Activated T-helper 2 cell treated with anti-CD3 and anti-CD28 coated beads, Interferon-gamma antibody, Interleukin-2, Interleukin-4, amounts not matched to agents 10 μg/mL and 5 μg/mL and 100 μg/mL, durations not matched to agents 14 hours and 24 hours and 36 hours (primary cell): ENCODE measurements at places on chromosomes 3 and 15. TPM values are rescaled to one million over a fixed set of nuclear protein-coding genes. Genes with fewer than 3 reads are reported as not detected.

The FEZF2 gene
- not detected in 2 replicates for total RNA-seq

DNA sequence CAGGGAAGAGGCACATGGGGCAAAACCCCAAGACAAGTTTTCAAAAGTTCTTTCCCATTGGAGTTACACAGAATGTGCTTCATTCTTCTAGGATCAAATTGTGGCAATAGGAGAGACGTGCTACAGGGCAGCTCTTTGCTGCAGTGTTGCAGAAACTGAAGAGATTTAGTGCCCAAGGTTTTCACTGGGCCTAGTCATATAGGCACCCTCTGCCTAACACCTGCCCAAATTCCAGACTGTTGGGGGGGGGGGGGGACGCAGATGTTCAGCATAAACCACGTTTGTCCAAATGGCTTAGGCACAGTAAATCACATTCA, 346.8 kb upstream of the ZNF717 start:
- H3K36me3 ChIP-seq, result no peaks in the 10 kb centered on the region
- DNase-seq, result no peak

- H3K27me3 ChIP-seq, result no peaks in the 10 kb centered on the region
- no peak overlapping the region for H3K4me3 ChIP-seq
- no peaks in the 10 kb centered on the region for H3K4me1 ChIP-seq
- H3K27ac ChIP-seq, result no peak overlapping the region
- peaks cover 25% of the 10 kb centered on the region for H3K36me3 ChIP-seq
- no peak for DNase-seq
Observed at GRCh38 chr15:94439158-94439557, 207.8 kb downstream of the MCTP2 start.

DNA sequence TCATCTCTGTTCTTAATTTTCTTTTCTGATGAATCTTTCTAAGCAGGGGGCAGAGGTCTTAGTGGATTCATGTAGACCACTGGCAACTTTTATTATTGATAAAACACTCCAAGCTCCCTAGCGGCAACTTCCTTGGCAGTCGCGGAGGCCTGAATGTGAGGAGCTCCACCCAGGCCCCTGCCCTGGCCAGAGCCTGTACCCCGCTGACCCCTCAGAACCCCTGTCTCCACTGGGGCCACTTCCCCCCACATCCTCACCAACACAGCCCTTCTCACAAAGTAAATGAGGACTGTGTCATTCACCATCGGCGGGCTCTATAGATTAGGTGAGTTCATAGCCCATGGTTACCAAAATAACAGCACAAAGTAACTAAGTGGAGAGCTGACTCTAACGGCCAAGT, 111.6 kb downstream of the TPRA1 start:
- H3K36me3 ChIP-seq, result no peaks in the 10 kb centered on the region
- peaks cover 12% of the 10 kb centered on the region for H3K4me1 ChIP-seq
- DNase-seq, result no peak
- H3K27me3 ChIP-seq, result peaks cover 15% of the 10 kb centered on the region
- no peak overlapping the region for H3K27ac ChIP-seq

- no peaks in the 10 kb centered on the region for H3K36me3 ChIP-seq
- no peaks in the 10 kb centered on the region for H3K27me3 ChIP-seq
- no peak overlapping the region for H3K27ac ChIP-seq
- no peak for DNase-seq
- no peak overlapping the region for H3K4me3 ChIP-seq
Observed at GRCh38 chr3:153600896-153601295, 438.9 kb downstream of the RAP2B start.

DNA sequence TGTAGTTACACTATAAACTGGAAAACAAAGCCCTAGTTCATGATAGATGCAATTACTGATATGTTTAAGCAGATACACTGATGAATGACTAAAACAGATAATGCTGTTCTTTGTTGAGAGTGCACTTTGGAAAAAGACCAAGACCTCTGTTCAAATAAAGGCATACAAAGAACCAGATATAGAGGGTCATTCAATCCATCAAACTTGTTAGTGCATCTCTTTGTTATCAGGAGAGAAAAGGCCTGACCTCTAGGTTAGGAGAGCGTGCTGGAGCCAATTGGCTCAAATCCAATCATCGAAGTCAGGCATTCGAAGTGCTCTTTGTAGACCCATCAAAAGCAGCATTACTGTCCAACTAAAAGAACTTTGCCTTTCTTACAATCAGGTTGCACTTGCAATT, 124.2 kb downstream of the TFG start:
- no peak overlapping the region for H3K4me3 ChIP-seq
- peaks cover 5% of the 10 kb centered on the region for H3K4me1 ChIP-seq
- H3K36me3 ChIP-seq, result no peaks in the 10 kb centered on the region
- H3K27me3 ChIP-seq, result peaks cover 7% of the 10 kb centered on the region
- no peak for DNase-seq
- H3K27ac ChIP-seq, result no peak overlapping the region

The RETNLB gene
- not detected in 2 replicates for total RNA-seq

DNA sequence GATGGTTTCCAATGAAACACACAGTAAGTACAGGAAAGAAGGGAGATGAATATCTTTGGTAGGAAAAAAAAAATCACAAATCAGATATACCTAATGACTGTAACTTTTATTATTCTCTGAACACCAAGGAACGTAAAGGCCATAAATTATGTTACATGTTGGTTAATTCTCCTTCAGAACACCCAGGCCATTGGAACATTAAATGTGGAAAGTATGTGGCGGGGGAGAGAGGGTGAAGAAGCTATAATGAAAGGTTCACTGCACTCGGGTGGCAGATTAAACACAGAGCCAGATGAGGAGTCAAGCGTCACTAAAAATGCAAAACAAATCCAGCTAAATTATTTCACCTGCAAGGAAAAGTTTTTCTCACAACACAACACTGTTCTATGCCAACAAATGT, 193.8 kb downstream of the FHIT start:
- H3K4me3 ChIP-seq, result no peak overlapping the region
- no peaks in the 10 kb centered on the region for H3K27me3 ChIP-seq
- no peaks in the 10 kb centered on the region for H3K36me3 ChIP-seq
- no peaks in the 10 kb centered on the region for H3K4me1 ChIP-seq

- no peak overlapping the region for H3K4me3 ChIP-seq
- no peaks in the 10 kb centered on the region for H3K36me3 ChIP-seq
- no peak overlapping the region for H3K27ac ChIP-seq
- no peaks in the 10 kb centered on the region for H3K4me1 ChIP-seq
- no peaks in the 10 kb centered on the region for H3K27me3 ChIP-seq
Observed at GRCh38 chr15:94887391-94887790, 656.0 kb downstream of the MCTP2 start.

DNA sequence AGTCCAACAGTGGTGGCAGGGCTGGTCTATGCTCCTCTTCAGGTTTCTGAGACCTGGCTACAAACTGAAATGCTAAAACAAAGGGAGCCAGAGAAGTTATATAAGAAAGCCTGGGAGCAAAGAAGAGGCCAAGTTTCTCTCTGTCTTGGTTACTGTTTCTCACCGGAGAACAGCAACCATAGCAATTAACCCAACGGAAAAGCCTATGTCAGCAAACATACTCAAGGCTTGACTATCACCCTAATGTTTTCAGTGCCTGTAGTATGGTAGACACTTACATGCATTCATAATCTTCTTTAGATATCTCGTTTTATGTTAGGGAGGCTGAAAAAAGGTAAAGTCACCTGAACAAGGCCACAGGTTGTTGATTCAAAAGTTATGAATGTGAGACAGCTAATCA, 86.3 kb upstream of the CLSTN2 start:
- no peaks in the 10 kb centered on the region for H3K4me1 ChIP-seq
- no peaks in the 10 kb centered on the region for H3K36me3 ChIP-seq
- H3K27ac ChIP-seq, result no peak overlapping the region
- no peak overlapping the region for H3K4me3 ChIP-seq

DNA sequence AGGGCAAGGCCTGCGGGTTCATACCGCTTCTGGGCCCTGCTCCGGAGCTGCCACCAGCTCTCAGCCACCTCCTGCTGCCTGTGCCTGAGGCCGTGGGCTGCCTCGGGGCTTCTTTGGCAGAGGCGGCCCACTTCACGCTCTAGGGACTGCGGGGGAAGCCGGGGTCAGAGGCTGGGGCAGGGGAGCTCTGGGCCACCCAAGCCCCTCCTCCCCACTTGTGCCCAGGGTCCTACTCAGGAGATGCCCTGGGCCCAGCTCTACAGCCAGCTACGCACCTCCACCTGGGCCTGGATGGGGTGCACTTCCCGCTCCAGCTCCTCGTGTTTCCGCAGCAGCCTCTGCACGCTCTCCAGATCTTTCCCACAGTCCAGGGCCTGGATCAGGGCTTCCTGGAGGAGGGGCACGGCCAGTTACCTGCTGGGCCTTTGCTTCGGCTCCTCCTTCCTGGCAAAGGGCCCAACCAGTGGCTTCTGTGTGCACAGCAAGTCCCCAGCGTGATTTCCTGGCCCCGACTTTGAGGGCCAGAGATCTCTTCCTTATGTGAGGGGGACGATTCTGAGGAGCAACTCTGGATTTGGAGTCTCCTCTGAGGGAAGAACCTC, 24.0 kb downstream of the PLA2G4B start:
- peaks cover 3% of the 10 kb centered on the region for H3K27me3 ChIP-seq
- DNase-seq, result no peak
- H3K4me3 ChIP-seq, result no peak overlapping the region
- peaks cover 3% of the 10 kb centered on the region for H3K4me1 ChIP-seq

- H3K4me3 ChIP-seq, result no peak overlapping the region
- H3K27ac ChIP-seq, result no peak overlapping the region
- H3K4me1 ChIP-seq, result no peaks in the 10 kb centered on the region
- H3K36me3 ChIP-seq, result peaks cover 36% of the 10 kb centered on the region
- DNase-seq, result no peak
- H3K27me3 ChIP-seq, result no peaks in the 10 kb centered on the region
Observed at GRCh38 chr3:193693774-193694173, 100.8 kb downstream of the OPA1 start.

GRCh38 chr15:70080347-70080746, 17.4 kb downstream of the TLE3 start:
- H3K27ac ChIP-seq, result no peak overlapping the region
- H3K36me3 ChIP-seq, result peaks cover 86% of the 10 kb centered on the region
- peaks cover 28% of the 10 kb centered on the region for H3K4me1 ChIP-seq
- no peaks in the 10 kb centered on the region for H3K27me3 ChIP-seq
- H3K4me3 ChIP-seq, result no peak overlapping the region
- no peak for DNase-seq

- peak overlapping the region; percentile 92 for H3K4me3 ChIP-seq
- peak overlapping the region; percentile 99 for H3K27ac ChIP-seq
- no peak for DNase-seq
Observed at GRCh38 chr3:160398820-160399124, 253 bp downstream of the IFT80 start.

DNA sequence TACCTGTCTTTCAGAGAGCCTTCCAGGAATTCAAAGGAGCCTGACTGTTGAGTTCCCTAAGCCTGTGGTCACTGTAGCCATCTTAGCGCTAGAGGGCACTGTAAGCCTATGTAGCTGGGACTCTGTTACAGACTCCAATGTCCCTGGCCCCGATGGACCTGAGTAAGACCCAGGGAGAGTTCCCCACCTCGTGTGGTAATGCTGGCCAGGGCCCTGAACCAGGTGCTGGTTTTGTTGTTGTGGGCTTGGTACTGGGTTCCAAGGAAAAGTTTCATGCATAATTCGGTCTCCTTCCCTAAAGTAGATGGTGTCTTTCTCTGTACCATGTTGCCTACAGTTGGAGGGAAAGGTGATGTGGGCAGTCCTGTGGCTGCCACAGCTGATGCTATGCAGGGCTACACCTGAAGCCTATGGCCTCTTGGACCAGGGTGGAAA, 32.4 kb downstream of the CDAN1 start:
- H3K27ac ChIP-seq, result no peak overlapping the region
- H3K36me3 ChIP-seq, result peaks cover 9% of the 10 kb centered on the region
- H3K4me3 ChIP-seq, result no peak overlapping the region
- no peaks in the 10 kb centered on the region for H3K27me3 ChIP-seq

GRCh38 chr3:111802163-111802625, 56.9 kb upstream of the PHLDB2 start:
- no peak overlapping the region for H3K27ac ChIP-seq
- no peaks in the 10 kb centered on the region for H3K27me3 ChIP-seq
- no peak overlapping the region for H3K4me3 ChIP-seq
- no peaks in the 10 kb centered on the region for H3K4me1 ChIP-seq
- no peaks in the 10 kb centered on the region for H3K36me3 ChIP-seq

- DNase-seq, result no peak
- H3K27me3 ChIP-seq, result peaks cover 54% of the 10 kb centered on the region
- H3K36me3 ChIP-seq, result no peaks in the 10 kb centered on the region
- H3K4me1 ChIP-seq, result no peaks in the 10 kb centered on the region
- H3K27ac ChIP-seq, result no peak overlapping the region
- H3K4me3 ChIP-seq, result no peak overlapping the region
Observed at GRCh38 chr15:32730677-32731654, 13.2 kb downstream of the GREM1 start.

DNA sequence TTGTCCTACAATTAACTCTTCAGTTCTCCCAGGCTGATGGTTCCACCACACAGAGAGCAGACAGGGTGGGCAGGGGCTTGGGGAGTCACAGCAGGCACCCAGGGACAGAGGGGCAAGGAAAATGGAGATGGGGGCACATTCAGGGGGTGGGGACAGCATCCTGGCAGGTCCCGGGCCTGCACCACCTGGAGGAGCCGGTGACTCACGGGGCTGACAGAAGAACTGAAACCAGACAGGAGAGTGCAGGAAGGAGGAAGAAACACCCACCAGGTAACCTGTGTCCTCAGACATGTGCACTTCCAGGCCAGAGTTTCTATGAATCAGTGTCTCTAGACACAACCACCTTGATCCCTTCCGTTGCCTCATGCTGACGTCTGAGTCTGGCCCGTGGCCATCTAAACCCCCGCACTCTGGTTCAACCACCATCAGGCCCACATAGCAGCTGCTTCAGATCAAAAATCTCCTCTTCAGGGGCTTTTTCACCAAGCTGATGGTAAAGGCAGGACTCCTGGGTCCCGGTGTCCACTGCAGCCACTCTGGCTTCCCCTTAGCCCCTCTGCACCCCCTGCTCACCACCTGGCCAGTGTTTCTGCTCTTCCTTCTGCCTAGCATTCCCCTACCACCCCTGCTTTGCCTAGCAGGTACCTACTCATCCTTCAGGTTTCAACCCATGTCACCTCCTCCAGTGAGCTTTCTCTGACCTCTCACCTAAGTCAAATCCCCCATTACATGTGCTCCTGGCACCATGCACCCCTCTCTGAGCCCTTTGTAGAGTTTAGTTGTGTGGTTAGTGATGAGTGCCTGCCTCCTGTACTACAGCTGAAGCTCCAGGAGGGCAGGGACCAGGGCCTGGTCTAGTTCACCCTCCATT, 16.5 kb upstream of the CYP11A1 start:
- H3K4me3 ChIP-seq, result no peak overlapping the region
- H3K36me3 ChIP-seq, result no peaks in the 10 kb centered on the region
- H3K27ac ChIP-seq, result peak overlapping the region; percentile 89
- peaks cover 56% of the 10 kb centered on the region for H3K4me1 ChIP-seq
- no peaks in the 10 kb centered on the region for H3K27me3 ChIP-seq

The CCR3 gene
- total RNA-seq, result not detected in 2 replicates
